Fibroblast of skin of right quadriceps (primary cell): ENCODE measurements at places on chromosomes 6 and 20.
A peak's percentile ranks its signal among the peaks of the same experiment; 100 is the strongest.

- peak; percentile 72 for DNase-seq
These were observed 373.5 kb upstream of the BTBD3 start for GRCh38 chr20:11544029-11544678.

- DNase-seq = peak; percentile 34
These were observed 47.2 kb downstream of the VEGFA start for GRCh38 chr6:43817192-43817591.

DNA sequence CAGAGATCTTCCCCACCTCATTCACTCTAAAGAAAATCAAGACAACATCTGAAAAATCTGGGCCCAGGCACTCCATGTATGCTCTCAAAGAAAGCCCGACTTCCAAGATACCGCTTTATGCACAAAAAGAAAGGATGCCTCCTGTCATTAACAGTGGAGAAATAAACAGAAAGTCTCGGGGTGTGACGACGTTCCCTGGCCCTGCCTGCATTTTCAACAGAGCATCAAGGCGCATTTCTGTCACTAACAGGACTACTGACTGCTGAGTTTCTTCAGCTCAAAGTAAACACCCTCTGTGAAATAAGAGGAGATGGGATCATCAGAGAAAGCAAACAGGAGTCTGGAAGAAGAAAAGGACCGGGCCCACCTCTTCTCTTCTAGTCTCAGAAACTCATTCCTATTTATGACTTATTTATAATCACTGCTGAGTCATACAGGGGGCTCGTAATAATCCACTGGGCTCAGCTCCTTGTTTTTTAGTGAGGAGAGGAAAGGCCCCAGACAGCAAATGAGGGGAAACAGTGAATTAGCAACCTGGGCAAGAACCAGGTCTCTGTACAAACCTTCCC lies 99.7 kb downstream of the ZMYND8 start:
- DNase-seq = peak; percentile 58

DNA sequence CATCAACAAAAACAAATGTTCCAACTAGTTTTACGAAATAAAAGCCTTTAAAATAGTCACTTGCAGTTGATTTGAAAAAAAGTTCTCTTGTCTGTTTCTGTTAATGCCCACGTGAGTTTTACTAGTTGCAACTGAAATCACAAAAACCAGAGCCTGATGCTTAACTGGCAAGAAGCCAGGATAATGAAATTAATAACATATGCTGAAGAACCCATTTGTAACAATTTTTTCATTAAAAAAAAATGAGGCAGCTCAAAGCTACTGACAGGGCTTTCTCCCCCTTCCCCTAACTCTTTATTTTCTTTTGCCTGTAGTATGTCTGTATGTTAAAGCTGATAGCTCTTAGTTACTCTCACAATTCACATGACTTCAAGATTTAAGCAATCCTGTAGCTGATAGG lies 132.7 kb upstream of the EYA4 start:
- peak; percentile 28 for DNase-seq

GRCh38 chr6:140931581-140931980 lies 1201.1 kb upstream of the GJE1 start:
- no peak for DNase-seq

DNA sequence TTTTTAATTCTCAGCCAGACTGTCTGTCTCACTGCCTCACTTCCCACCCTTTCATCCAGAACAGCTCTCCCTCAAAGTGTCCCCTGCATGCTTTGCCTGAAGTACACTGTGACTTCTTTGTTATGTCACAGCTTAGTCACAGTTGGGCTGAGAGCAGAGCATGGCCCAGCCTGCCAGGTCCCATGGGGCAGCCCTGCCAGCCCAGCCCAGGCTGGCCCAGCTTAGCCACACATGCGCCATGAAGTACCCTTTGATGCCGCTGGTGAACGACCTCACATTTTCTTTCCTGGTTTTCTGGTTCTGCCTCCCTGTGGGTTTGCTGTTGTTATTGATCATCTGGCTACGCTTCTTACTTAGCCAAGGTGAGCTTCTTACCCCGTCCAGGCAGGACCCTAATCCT lies at the start of gene ADIG:
ADIG (plus strand) TSS at position 185 of the 400 bp plus-strand sequence; CDS start at position 239, 54 bp downstream.
- DNase-seq = no peak

- DNase-seq = no peak
These were observed 9.5 kb upstream of the NXT1 start for GRCh38 chr20:23341073-23341472.

- DNase-seq = no peak
These were observed 359.4 kb downstream of the ADGRB3 start for GRCh38 chr6:68994521-68994920.

DNA sequence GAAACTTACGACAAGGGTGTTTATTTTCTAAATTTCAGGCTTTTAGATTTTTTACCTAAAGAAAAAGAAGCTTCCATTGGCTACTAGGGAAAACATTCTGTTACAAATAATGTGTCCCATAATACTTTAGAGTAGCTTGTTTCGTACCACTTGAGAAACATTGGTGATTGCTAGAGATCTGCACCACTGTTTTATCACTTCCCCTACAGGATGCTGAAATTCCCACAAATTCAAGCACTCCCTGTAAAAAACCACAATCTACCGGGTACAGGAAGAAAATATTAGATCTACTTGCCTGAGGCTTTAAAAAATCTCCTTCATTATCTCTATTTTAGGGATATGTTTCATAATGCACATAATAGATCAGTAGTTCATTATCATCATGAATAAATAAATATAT lies 29.9 kb downstream of the SEL1L2 start:
- DNase-seq = no peak

DNA sequence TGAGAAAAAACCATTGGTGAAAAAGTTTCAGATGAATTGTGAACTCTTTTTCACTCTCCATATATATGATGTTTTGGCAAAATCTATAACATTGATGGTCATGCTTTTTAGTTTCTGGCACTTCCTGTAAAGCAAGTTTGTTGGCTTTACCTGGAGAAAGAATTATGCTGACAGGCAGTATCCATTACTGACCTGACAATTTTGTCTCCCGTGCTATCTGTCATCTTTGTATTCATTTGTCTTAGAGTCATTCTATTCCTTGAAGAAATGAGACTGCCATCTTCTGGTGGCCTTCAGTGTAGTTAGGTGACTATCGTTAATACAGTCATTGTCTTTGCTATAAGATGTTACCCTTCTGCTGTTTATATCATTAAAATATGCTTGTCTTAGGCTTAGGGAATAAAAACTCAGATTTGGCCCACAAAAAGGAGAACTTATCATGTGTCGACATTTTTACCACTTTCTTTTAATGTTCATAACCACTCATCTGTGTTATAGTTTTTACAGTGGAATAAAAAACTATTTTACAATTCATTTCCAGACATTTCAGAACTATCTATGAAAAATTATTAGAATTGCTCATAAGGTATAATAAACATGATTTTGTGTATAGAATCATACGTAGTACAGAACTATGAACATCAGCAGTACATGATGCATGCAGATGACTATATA lies 707.0 kb downstream of the EPM2A start:
- DNase-seq = peak; percentile 42

DNA sequence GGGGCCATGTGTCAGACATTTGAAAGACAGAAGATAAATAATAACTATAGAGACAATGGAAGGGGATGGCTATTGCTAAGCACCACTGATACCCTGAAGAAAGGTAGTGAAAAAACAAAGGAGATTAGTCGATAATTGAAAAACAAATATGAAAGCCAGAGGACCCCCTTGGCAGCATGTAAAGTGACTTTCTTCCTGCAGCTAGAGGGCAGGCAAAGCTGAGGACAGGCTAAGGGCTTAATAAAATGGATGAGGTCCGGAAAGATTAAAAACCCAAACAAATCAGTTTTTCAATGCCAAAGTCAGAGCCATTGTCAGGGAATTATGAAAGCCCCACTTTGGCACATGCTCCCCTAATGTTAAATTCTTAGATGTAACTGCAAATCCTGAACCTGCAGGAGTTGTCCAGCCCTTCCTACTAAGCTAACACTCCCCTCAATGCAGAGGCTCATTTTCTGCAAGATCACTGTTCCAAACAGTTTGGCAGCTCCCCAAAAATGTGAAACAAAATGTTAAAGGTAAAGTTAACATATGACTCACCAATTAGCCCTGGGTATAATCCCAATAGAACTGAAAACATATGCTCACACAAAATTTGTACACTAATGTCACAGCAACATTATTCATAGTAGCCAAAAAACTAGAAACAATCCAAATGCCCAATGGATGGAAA lies 1177.9 kb downstream of the GRIK2 start:
- DNase-seq = peak; percentile 17

- peak; percentile 18 for DNase-seq
These were observed 667 bp downstream of the STX11 start for GRCh38 chr6:144150710-144151657.

GRCh38 chr20:53598140-53599043 lies 4.8 kb upstream of the ZNF217 start:
- DNase-seq = no peak

- DNase-seq = peak; percentile 41
These were observed 72.6 kb upstream of the THBS2 start for GRCh38 chr6:169326067-169326799.

DNA sequence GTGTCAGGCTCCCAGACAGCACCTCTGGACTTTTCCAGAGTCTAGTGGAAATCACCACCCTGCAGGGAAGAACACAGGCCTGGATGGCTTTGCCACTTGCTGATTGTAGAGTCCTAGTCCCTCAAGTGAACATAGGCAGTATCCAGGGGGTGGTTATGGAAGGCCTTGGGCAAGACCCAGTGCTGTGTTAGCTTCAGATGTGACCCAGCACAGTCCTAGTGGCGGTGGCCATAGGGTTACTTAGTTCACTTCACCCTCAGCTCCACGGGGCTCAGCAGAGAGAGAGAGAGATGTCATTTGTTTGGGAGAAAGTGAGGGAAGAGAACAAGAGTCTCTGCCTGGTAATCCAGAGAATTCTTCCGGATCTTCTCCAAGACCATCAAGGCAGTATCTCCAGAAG lies 37.3 kb downstream of the RNF146 start:
- DNase-seq = no peak

GRCh38 chr6:89970609-89971337 lies 76.5 kb downstream of the GJA10 start:
- peak; percentile 73 for DNase-seq

DNA sequence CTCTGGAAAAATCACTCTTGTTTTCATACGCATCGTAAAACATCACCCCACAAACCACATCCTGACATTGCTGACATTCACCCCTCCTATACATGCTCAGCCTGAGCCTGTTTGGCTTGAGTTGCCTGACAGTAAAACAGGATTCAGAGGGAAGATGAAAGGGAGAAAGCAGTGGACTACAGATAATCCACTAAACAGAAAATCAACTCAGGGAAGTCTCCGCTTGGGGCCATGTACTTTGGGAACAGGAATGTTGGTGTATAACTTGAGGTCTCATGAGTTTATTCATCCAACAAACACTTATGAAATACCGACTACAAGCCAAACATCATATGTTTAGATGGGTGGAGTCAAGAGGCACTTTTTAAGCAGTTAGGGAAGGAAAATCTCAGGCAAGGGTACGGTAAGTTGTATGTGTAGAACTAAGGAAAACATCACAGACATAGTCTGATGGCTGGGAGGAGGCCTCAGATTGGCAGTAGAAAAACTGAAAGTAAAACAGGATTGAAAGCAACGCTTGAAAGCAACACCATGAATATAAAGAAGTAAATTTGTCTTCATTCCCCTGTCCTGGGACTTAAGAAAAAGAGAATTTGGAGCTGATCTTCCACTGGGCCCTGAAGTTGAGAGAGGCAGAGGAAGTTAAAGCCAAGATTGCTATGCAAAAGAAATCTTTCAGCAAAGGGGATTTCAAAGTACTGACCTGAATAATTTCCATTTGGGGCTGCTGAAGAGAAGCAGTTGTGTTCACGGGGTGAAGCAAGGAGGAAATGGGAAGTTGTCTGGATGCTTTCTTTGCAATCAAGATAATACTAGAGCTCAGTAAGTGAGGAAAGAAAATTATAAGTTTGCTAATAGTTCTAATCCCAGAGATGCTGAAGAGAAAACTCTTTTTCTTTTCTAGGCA lies 28.8 kb downstream of the PDE7B start:
- DNase-seq = peak; percentile 90

DNA sequence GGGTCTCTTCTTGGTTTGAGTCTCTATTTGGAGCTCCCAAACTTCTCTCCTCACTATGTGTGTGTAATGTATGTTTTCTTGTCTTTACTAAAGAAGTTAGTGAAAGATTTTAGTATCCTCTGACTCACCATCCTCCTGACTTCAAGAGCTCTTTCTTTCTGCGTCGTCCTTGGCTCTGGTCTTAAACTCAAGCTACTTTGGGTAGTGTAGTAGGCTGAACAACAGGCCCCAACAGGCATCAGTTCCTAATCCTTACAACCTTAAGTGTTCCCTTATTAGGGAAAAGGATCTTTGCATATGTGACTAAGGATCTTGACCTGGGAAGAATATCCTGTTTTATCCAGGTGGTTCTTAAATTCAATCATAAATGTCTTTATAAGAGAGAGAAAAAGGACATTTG lies 810.2 kb downstream of the MAFB start:
- DNase-seq = peak; percentile 42

GRCh38 chr6:55875400-55875799 lies at the start of gene BMP5:
Gene BMP5 (minus strand): TSS chr6:55875590. CDS start chr6:55874865, 725 bp downstream.
- DNase-seq = no peak

DNA sequence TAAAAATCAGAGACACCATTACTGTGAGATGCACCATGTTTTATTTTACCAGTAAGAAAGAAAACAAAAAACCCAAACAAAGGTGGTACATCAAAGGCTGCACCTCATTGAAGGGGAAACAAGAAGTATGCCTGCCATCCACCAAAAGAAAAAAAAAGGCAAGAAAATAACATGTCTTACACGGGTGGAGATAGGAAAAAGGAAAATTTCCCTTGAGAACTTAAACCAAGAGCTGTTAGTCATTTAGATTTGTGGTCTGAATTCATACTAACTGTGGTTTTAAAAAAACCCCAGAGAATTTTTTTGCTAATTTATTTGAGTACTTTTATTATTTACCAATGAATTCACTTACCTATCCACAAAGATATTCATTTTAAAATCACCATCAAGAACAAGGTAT lies 144.0 kb downstream of the LRRC1 start:
- peak; percentile 26 for DNase-seq

- DNase-seq = peak; percentile 40
These were observed 20.7 kb upstream of the ZNF76 start for GRCh38 chr6:35238843-35239289.

- DNase-seq = peak; percentile 70
These were observed 4.3 kb downstream of the ATP5F1E start for GRCh38 chr20:59027741-59028320.

DNA sequence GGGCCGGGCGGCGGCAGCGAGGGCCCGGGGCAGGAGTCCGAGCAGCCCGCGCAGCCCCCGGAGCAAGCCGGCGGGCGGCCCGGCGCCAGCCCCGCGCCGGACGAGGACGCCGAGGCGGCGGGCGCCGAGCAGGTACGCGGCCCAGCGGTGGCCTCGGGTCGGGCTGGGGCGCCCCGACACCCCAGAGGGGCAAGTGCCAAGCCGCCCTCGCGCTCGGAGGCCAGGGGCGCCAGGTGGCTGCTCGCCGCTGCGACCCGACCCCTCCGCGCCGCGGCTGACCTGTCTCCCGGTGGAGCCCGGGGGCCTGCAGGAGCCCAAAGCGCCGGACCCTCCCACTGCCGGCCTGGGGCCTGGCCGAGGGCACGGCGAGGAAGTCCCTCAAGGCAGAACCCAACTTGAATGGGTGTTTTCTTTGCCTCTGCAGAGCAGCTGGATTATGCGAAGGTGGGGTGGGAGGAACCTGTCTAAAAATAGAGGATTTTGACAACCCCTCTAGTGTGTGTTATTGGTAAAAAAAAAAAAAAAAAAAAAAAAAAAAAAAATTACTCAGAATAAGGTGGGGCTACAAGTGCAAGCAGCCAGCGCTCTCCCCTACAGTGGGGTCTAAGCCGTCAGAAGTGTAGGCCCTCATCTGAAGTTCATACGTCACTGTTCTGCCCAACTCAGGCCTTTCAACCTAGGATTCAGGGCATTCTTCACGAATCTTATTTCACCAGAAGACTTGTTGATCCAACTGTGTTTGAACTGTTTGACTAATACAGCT lies 609 bp downstream of the OGFRL1 start:
- DNase-seq = no peak

- peak; percentile 88 for DNase-seq
These were observed 75.2 kb downstream of the OR2B2 start for GRCh38 chr6:27836783-27837624.
